Cortex of kidney (tissue), 1 donor: ENCODE measurements at places on chromosomes 6 and 20.

- no peak for DNase-seq
Measured at GRCh38 chr6:6439778-6440177, 119.3 kb upstream of the F13A1 start.

- no peak for DNase-seq
Measured at GRCh38 chr6:158769771-158770432, 49.3 kb downstream of the EZR start.

- no peak for DNase-seq
Measured at GRCh38 chr6:168951217-168951616, 302.4 kb downstream of the THBS2 start.

GRCh38 chr6:5472571-5472970 lies 211.3 kb downstream of the FARS2 start:
- DNase-seq, result no peak
